ENCODE measurements at places on chromosomes 3 and 15.

- no peak for DNase-seq
These were observed 306.4 kb upstream of the STT3B start for GRCh38 chr3:31226346-31226745.

GRCh38 chr15:61654918-61655317, 405.3 kb downstream of the VPS13C start:
- DNase-seq, result no peak

DNA sequence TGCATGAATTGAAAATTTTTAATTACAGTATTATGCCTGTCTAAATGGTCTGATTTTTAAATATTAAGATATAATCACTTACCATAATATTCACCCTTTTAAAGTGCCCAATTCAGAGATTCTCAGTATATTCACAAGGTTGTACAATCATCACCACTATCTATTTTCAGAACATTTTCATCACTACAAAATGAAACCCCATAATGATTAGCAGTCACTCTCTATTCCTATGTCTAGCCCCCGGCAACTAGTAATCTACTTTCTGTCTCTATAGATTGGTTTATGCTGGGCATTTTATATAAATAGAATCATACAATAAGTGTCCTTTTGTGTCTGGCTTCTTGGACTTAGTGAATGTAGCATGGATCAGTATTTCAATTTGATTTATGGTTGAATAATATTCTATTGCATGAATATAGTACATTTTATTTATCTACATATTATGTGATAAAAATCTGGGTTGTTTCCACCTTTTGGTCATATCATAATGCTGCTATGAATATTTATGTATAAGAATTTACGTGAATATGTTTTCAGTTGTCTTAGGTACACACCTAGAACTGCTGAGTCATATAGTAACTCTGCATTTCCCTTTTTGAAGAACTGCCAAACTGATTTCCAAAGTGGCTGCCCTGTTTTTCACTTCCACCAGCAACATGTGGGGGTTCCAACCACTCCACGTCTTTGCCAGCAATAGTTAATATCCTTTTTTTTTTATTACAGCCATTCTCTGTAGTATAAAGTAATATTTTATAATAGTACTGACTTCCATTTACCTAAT, 485.7 kb upstream of the ZNF385D start:
- no peak for DNase-seq

DNA sequence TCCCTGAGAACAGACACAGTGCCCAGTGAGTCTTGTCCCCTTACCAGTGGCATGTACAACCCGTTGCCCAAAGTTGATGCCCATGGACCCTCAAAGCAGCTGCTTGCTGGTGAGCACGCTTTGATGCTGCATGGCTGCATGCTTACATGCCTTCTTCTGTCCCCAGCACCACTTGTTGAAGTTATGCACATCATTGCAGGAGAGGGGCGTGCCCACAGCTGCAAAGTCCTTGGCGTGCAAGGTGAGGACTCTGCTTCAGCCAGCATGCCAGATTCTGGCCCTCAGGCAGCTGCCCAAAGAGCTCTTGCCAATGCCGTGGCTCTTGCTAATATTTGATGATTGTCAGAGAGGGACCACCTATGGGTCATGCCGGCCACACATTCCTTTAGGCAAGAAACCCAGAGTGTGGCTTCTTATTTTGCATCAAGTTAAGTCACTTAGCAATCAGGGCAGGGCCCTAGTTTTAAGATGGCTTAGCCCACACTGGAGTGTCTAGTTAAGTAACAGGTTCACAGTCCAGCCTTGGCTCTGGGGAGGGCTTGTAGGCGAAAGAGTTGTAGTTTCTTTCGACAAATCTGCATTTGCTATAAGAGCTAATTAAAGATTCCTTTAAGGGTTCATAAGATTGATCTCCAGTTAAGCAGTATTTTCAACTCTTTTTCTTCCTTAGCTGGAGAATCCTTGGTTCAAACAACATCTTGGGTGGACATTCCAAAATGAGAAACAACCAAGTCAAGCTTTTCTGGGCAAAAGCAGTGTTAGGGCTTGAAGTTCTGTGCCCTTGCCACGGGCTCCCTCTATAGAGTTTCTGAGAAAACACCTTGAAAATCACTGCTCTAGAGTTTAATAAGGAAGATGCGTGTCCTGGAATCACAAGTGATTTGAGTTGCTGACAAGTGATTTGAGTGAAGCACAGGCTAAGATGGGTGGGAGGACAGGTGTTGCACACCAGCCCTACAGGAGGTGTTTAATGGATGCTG, 128.6 kb downstream of the SLCO3A1 start:
- no peak for DNase-seq

- no peak for DNase-seq
These were observed 9.0 kb upstream of the CD47 start for GRCh38 chr3:108099679-108100428.

DNA sequence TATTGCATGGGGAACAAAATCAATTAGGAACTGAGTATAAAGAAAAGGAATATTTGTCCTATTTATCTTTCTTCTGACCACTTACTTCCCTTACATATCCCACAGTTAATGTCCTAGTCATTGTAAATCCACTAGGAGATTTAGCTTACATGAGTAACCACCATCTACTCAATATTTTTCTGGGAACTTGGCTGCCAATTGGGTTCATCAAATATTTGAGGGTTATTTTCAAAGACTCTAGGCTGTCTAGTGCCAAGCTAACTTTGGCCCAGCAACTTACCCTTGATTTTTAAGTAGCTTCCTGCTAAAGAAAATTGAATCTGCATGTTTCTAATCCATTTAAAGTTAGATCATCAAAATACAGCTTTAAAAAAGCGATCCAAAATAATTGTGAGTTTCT, 362.5 kb upstream of the EPHA3 start:
- DNase-seq, result no peak

- no peak for DNase-seq
These were observed 51.6 kb downstream of the TP53BP1 start for GRCh38 chr15:43441316-43441715.

GRCh38 chr3:8765528-8765927, 3.9 kb downstream of the OXTR start:
- DNase-seq, result no peak

- no peak for DNase-seq
These were observed 417.4 kb downstream of the MECOM start for GRCh38 chr3:169246158-169246557.

DNA sequence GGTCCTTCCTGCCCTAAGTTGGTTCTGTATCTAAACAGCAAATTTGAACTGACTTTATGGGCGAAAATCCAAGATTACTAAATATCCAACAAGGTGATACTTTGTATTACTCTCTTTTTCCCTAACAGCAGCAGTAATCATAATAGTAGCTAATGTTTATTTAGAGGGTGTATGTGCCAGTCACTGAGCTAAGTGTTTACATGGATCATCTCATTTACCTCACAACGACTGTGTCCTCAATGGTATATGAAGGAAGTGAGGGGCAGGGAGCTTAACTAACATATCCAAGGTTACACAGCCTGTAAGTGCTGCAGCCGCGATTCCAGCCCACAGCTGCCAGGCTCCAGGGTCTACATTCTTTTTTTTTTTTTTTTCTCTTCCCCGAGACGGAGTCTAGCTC, 10.3 kb upstream of the LRRC34 start:
- no peak for DNase-seq

DNA sequence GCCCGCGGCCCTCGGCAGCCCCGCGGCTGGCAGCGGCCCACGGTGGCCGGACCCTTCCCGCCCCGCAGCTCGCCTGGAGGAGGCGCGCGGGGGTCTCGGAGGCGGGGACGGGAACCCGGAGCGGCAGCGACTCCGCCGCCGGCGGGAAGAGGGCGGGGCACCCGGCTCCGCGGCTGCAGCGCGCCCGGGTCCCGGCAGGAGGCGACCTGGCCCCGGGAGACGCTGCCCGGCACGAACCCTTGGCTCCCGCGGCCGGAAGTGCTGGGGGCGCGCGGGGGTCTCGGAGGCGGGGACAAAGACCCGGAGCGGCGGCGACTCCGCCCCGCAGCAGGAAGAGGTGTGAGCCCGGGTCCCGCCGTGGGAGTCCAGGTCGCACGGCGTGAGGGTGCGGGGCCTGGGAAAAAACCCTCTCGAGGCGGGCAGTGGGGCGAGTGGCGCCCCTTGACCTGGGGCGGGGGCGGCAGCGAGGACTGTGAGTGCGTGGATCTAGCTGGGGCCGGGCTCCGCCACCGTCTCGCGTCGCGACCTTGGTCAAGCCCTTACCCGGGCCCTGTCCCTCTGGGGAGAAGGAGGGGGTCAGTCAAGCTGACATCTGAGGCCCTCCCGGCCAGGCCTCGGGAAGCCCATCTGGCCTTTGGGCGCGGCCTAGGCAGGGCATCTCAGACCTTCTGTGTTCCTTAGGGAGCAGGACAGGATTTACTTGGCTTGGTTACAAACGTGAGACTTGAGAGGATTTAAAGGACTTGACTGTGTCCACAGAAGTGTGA, at the start of gene CIB2:
CIB2 (minus strand) TSS at position 151 of the 767 bp plus-strand sequence. CDS start 230 bp downstream, outside the sequence.
- peak; percentile 76 for DNase-seq

DNA sequence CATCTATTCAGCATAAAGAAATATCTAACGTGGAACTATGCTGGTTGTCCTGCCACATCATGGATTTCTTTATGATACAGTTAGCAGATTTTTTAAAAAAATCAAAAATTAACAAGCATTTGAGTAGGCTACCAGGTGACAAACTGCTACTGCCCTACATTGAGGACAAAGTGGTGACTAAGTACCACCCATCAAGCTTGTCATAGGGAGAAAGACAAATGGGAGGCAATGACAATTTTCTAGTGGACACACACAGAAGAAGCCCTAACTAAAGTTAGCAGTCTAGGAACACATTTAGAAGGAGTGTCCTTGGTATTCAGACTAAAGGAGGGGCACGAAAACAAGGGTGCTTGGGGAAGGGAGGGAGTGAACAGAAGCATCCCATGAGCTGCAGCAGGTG, 131.2 kb downstream of the TBL1XR1 start:
- DNase-seq, result no peak

DNA sequence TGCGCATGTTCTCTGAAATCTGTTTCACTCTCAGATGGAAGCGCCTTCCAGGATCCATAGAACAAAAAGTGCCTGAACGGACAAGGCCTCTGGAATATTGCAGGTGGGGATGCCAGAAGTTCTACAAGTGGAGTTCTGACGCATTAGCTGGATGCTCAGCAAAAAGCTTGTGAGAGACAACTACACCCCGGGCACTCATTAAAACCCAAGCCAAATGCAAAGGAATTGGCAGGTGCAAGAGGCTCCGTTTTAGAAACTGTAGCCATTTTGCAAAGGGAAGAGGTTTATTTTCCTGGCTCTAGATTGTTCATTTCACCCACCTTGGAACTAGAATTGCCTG, 35.2 kb upstream of the SLC24A5 start:
- no peak for DNase-seq

- no peak for DNase-seq
These were observed 73.6 kb downstream of the OXSM start for GRCh38 chr3:25863416-25863959.

DNA sequence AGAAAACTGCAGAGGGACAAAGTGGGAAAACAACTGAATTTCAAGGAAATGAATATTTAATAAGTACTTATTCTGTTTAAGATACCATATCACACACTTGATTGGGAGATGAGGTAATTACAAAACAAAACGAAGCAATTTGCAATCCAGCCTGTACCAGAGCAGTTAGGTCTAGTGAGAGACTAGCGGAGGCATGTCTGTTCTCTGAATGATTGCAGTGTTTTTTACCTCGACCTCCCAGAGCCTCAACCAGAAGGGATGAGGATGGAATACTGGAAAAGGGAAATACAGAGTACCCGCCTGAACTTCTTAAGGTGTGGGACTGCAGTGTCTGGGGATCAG, 59.5 kb downstream of the PIK3CB start:
- DNase-seq, result no peak

- DNase-seq, result no peak
These were observed 75.2 kb upstream of the SEC13 start for GRCh38 chr3:10396083-10396482.

GRCh38 chr3:40920041-40920440, 279.3 kb upstream of the CTNNB1 start:
- DNase-seq, result no peak

DNA sequence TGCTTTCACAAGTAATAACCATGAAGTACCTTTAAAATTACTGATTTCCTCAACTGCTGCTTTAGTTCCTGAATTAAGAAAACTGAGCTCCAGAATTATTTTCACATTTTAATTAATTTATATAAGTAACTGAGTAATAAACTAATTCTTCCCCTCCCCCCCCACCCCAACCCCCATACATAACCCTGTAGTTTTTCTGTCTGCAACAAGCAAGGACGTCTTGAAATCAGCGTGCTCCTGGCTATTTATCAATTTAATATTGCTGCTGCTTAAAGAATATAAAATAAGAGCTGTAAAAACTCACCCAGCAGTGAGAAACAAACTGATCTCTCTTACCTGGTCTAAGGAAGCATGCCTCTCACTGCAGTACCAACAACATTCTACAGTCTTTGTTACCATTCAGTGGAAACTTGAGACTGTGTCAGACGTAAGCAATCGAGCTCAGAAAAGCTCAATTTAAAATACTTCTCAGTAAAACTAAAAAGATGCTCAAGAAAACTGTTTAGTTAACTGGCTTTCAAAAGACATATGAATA, 121.0 kb downstream of the TFDP2 start:
- DNase-seq, result no peak

DNA sequence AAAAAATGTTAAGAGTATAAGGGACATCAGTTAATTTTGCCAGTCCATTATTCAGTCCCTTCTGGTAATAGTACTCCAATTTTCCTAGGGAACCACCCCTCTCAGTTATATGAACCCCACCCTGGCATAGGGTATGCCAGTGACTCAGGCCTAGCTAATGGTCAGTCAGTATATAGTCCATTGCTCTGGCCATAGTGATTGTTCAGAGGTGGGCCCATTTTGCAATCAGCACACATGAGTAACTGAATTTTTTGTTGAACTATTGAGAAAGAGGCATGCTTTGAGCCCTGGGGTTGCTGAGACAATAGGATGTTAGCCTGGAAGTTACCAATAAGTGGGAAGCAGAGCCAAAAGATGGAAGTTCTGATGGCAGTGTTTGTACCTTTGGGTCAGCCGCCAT, 4.1 kb downstream of the LRCH3 start:
- no peak for DNase-seq

DNA sequence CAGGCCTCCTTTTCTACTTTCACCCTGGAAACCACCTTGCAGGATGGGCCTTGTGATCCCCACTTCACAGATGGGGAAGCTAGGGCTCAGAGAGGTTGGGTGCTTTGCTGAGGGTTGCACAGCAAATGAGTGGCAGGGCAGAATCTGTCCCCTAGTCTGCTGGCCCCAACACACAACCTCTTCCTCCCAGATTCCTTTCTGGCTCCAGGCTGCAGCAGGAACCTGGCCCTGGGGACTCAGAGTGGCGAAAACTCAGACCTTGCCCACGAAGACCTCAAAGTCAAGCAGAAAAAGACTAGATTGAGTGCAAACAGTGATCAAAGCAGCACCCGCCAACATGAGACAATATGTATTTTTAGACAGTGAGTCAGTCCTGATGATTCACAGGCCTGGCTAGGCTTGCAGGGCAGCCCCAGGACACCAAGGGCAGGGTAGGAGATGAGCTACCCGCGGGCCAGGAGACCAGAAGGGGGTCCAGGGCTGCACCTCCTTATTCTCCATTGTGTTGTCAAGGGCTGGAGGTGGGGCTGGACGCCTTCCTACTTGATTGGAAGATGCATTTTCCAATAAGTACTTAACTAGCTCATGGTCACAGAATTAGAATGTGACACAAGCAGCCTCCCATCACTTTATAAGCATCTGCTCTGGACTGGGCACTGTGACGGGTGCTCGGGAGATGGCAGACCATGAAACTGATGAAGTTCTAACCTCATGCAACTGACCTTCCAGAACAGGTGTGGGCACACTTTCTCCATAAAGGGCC, 23.9 kb downstream of the GOLGA6L2 start:
- DNase-seq, result no peak

All from stimulated activated CD4-positive, alpha-beta T cell treated with anti-CD3 and anti-CD28 coated beads, Interleukin-4, amount 100 ng/mL, for 1 hour (primary cell).